Left lung (tissue), 14 donors: ENCODE measurements at places on chromosomes 4 and X. TPM values are rescaled to one million over a fixed set of nuclear protein-coding genes. Genes with fewer than 3 reads are reported as not detected.

DNA sequence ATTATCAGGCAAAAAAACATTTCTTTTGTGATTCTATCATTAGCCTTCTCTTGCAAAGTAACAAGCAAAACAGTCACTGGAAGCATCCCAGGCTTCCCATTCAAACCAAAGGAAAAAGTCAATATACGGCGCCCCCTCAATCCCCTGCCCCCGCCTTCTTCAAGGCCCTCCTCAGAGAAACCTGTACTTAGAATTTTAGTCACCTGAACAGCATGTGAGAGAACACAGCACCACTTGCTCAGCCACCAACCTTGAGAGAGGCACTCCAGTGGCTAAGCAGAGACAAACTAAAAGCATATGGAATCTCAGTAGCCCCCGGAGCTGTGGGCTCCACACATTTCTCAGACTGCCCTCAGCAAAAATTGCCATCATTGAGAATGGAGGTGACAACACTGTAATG is 25.2 kb downstream of the LEF1 start:
- no peak for DNase-seq

- peak; percentile 62 for DNase-seq
Measured at GRCh38 chr4:76950052-76950955, 752 bp downstream of the SEPTIN11 start.

The AFF2 gene
- 5.9 TPM for polyA plus RNA-seq

The DGKK gene
- 0.06 TPM for polyA plus RNA-seq

DNA sequence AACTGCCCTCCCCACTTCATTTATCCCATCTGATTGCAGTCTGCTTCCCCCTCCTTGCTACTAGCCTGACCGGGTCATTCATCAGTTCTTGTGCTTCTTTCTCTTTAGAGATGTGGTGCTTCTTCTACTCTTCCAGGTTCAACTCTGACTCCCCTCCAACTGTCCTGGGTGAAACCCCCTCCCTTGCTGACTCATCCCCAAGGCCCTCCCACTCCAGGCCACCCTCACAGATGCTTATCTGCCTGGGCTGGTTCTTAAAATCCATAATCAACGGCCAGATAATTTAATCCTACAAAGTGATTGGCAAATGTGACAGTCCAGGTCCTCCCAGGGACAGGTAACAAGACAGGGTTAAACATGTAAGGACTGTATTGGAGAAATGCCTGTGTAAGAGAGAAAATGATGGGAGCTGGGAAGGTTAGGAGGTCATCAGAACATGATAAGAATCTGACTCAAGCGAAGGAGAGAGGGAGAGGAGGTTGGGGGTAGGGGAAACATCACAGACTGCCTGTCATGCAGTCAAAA is 182.8 kb upstream of the C1QTNF7 start:
- DNase-seq, result no peak

The CXCL5 gene
- 0.24 TPM for polyA plus RNA-seq

GRCh38 chrX:110226931-110227330 is 91.0 kb downstream of the AMMECR1 start:
- DNase-seq, result no peak

GRCh38 chrX:134572816-134573682 is 85.2 kb downstream of the PLAC1 start:
- DNase-seq, result no peak

- no peak for DNase-seq
Measured at GRCh38 chrX:9942086-9942485, 25.1 kb upstream of the CLDN34 start.

DNA sequence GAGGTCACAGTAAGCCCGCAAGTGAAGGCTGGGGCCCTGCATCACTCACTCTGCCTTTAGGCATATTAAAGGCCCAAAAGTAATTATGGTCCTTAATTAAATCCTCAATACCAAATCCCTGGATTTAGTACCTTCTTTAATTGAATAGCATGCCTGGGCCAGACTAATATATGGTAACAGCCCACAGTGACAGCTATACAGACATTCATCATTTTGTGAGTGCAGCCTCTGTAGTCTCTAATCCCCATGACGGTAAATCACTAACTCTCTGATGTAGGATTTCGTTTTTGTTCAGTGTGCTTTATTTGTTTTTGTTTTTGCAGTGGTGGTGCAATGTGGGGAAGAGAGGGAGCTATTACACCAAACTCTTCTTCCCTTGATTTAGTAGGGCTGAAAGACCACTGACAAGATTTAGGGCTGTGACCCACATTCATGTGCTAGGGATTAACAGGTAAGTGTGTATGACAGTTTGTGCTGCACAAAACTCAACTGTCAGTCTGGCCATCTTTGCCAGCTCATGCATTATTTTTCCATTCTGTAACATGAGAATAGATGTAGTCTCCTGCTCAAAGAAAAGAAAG is 60.6 kb upstream of the SLC39A8 start:
- no peak for DNase-seq

GRCh38 chr4:109559625-109559982 is 442 bp upstream of the MCUB start:
- peak; percentile 11 for DNase-seq

- DNase-seq, result no peak
Measured at GRCh38 chr4:4427886-4428285, 41.0 kb downstream of the NSG1 start.

DNA sequence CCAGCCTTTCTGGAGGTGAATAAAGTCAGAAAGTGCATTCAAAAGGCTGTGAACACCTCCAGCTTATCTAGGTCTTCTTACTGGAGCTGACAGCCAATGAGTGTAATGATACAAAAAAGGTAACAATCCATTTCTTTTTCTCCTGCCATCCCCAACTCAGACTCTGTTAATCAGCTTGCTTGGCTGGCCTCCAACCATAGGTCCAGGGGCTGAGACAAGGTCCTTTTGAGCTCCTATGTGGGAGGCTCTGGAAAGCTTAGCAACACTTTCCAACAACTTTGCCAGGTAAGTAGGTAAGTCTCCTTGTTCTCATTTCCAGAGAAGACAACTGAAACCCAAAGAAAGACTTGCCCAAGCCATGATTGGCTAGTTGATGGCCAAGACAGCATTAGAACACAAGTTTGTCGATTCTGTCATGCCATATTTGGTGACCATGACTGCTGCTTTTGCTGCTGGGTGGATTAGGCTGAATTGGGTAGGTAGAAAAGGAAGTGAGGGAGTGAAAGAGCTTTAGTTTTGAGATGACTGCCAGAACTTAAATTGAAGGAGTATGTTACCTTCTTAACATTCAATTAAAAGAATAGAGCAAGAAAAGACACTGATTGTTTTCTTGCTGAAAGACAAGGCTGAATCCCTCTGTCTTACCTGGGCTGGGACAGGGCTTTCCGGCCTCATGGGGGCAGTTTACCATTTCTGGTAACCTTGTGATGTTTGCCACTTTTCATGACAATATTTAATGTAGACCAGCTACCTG is 22.8 kb downstream of the VSIG4 start:
- DNase-seq, result no peak

The MAGEA10 gene
- polyA plus RNA-seq, result not detected

DNA sequence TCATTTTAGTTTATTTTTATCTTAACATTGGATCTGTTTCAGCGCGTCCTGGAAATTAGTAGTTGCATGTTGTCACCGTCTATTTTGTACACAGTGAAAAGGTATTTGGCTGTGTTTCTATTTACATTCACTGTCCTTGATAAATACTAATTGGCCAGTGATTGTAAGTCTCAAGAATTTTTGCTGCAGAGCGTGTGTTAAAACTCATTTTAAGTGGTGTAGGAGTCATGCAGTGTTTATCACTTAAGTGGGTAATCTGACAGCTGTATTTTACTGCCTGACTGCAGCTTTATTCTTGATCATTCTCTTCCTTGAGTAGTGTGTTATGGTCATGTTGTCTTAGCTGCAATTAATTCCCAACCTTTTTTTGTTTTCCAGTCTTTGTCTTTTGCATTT is 9.8 kb downstream of the GUCY1A1 start:
- DNase-seq, result no peak

The HPGDS gene
- polyA plus RNA-seq, result 5.1 TPM

The XKRX gene
- 2.4 TPM for polyA plus RNA-seq

DNA sequence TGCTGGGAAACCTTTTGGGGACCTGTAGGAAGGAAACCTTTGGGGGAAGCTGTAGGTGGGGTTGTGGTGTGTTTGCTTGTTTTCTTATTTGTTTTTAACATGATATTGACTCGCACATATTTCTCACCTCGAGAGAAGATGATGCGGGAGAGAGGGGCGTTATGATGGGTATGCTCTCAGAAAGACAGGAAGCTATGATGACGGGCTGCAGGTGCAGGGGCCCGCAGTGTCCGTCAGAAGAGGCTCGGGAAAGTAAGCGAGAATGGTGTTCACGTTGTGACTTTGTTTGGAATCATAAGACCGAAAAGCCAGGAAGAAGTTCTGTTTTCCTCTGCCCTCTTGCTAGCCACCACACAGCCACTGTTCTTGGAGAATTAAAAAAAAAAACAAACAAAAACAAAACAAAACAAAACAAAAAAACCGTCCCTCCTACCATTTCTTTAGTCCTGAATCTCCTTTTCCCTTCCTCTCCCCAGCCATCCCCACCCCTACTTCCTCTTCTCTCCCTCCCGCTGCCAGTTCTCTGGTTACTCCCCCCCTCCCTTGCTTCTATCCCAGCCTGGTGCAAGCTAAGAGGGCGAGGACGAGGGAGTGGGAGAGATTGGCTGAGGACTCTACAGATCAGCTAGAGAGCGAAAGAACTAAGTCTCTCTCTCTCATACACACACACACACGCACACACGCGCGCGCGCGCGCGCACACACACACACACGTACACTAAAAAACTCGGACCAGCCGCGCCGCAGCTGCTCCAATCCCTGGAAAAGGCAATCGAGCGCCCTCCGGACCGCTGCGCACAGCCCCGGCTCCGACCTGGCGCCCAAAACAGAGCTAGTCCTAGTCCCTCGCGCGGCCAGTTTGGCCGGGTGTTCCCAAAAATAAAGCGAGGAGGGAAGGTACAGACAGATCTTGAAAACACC is at the start of gene BMP3:
Gene BMP3, plus strand, starts transcription at position 648 of the 920 bp plus-strand sequence. CDS start 577 bp downstream, outside the sequence.
- peak; percentile 45 for DNase-seq

DNA sequence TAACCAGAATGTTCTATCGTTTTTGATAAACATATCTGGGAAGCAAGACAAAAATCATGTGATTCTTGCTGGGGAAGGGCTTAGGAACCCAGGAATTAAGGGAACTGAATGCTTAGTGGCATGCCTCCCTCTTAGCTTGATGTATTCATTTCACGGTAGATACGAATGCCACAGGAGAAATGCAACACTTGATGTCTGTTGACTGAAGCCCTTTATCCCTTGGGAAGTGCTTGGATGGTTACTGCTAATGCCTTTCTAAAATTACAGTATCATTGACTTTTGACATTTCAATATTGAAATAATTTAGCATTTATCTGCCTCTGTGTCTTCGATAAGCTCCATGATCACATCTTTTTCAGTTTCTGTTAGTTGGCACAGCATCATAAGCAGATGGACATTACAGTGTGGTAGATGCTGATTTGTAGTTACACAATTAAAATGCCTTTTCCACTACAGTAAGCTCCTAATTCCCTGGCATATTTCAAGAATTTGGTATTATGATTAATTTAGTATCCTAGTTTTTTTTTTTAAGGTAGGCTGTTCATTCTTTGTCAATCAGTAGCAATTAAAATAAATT is 226.7 kb downstream of the ARHGAP10 start:
- no peak for DNase-seq

- DNase-seq, result no peak
Measured at GRCh38 chrX:109629310-109629709, 4.3 kb upstream of the KCNE5 start.

The CHRDL1 gene
- 7.9 TPM for polyA plus RNA-seq

GRCh38 chrX:154458116-154458953 is at the start of gene PLXNA3:
Gene PLXNA3, plus strand, starts transcription at chrX:154458281. Its CDS starts 1,903 bp downstream, at chrX:154460184.
- peak; percentile 83 for DNase-seq

The S100G gene
- not detected for polyA plus RNA-seq

GRCh38 chr4:112800001-112800400 is 163.1 kb downstream of the LARP7 start:
- no peak for DNase-seq
